ENCODE measurements at places on chromosomes 3 and 15. TPM values are rescaled to one million over a fixed set of nuclear protein-coding genes. Genes with fewer than 3 reads are reported as not detected.

The FBXW12 gene
- not detected for total RNA-seq

The GP9 gene
- not detected for total RNA-seq

GRCh38 chr15:68609629-68610028, 30.8 kb downstream of the CORO2B start:
- no peak for DNase-seq

DNA sequence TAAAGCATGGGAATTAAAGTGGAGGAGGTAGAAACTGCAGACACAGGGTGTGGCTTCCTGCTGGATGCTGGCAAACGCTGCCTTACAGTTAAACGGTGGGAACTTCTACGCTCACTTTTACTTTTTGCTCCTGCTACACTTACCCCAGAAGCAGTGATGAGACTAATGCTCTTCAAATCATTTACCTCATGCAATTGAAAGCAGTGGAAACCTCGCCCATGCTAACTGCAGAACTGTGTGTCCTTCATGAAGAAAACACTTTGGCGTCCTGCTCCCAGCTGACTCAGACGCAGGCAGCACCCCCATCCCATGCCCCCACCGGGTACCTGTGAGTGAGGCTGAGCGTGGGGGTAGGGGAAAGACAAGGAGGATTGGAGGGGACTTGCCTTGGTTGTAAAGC, 31.8 kb downstream of the UPK1B start:
- DNase-seq, result no peak

The EPHB1 gene
- total RNA-seq, result not detected

The SPATA12 gene
- total RNA-seq, result not detected

The ST8SIA2 gene
- 3.9 TPM for total RNA-seq

GRCh38 chr3:162760789-162761188, 1264.2 kb downstream of the OTOL1 start:
- no peak for DNase-seq
